ENCODE measurements at places on chromosomes 3 and 15. TPM values are rescaled to one million over a fixed set of nuclear protein-coding genes. Genes with fewer than 3 reads are reported as not detected.

Gene RYR3
- 5.6 TPM for polyA plus RNA-seq

Gene SRGAP3
- polyA plus RNA-seq = 19.3 TPM

GRCh38 chr15:76312540-76313174, 1.4 kb upstream of the ETFA start:
- DNase-seq = no peak

Gene CPLX3
- polyA plus RNA-seq = not detected

DNA sequence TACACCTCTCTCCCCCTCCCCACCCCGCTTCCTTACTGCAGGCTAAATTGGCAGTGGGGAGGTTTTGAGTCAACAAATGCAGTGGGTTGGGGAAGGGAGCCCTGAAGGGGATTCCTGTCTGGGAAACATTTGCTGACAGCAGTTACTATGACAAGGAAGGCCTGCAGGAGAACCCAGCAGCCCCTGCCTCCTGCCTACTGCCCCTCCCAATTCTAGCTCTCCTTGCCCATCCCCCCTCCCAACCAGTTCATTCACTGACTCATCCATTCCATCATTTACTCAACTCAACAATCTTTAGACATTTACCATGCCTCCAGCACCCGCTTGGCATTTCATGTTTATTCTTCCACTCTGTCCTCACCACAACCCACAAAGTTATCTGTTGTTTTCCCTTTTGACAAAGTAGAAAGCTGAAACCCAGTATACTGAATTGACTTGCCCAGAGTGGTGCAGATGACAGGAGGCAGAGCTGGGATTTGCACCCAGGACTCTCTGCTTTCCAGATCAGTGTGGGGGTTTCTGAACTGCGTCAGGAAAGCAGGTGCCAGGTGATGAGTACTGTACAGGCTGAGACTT, 75.0 kb downstream of the MAGEF1 start:
- DNase-seq = no peak

Gene GALNT15
- polyA plus RNA-seq = 1.6 TPM

GRCh38 chr3:61832375-61833229, 271.2 kb downstream of the PTPRG start:
- no peak for DNase-seq

All from left renal pelvis (tissue), 4 donors.